ENCODE measurements at places on chromosomes 3 and 15.

DNA sequence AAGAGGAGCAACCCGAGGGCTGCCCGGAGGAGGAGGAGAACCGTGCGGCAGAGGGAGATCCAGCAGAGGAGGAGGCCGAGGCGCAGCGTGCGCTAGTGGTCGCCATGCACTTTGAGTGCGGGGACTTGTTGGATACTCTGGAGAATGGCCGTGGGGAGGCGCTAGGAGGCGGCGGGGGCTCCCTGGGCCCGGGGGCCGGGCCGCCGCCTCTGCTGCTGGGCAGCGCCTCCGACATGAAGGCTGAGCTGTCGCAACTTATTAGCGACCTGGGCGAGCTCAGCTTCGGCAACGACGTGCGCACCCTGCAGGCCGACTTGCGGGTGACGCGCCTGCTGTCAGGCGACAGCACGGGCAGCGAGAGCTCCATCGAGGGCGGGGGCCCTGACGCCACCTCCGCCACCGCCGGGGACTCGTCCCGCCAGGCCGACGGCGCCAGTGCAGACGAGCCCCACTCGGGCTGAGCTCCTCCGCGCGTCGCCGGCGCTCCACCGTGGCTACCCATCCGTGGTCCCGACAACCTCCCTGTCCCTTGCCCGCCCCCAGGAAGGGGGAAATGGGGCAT lies 2.0 kb downstream of the FAM43A start:
- peak; percentile 96 for DNase-seq

DNA sequence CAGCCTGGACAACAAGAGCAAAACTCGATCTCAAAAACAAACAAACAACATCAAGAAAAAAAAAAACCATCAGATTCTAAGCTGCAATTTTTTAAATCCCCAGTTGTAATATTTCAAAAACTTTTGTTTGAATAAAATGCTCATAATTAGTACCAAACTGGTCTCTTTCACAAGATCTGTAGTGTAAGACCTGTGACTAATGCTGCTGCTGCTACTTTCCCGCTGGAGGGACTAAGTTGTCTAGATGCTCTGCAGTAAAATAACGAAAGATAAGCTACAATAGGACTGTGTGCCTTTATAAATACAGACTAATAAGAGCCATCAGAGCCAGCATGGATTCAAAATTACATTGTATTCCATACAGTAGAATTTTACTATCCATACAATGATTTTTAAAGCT lies 45.4 kb downstream of the TM4SF4 start:
- no peak for DNase-seq

- DNase-seq, result no peak
These were observed 15.2 kb downstream of the FSTL1 start for GRCh38 chr3:120435621-120436020.

GRCh38 chr3:127479449-127479848 lies 111.1 kb downstream of the TPRA1 start:
- DNase-seq, result peak; percentile 57

- no peak for DNase-seq
These were observed 9.6 kb downstream of the PLA2G4F start for GRCh38 chr15:42146551-42147430.

DNA sequence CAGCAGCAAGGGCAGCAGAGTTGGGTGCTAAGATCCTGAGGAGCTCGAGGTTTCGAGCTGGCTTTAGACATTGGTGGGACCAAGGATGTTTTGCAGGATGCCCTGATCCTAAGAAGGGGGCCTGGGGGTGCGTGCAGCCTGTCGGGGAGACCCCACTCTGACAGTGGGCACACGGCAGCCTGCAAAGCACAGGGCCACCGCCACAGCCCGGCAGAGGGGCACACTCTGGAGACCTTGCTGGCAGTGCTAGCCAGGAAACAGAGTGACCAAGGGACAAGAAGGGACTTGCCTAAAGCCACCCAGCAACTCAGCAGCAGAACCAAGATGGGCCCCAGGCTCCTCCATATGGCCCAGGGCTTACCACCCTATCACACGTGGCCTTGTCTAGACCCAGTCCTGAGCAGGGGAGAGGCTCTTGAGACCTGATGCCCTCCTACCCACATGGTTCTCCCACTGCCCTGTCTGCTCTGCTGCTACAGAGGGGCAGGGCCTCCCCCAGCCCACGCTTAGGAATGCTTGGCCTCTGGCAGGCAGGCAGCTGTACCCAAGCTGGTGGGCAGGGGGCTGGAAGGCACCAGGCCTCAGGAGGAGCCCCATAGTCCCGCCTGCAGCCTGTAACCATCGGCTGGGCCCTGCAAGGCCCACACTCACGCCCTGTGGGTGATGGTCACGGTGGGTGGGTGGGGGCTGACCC lies 18.8 kb downstream of the SEC61A1 start:
- DNase-seq, result peak; percentile 8

DNA sequence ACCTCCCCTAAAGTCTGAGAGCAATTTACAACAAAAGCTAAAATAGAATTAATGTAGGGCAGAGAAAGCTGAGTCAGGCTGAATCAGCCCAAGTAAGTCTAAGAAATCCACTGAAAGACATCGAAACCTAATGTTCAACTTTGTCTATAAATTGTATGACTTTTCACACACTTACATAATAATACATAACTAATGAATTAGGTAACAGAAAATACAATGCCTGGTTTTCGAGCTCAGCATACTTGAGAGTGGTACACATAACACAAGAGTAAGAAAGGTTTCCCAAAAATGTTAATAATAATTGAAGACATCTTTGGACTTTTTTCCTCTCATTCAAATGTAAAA lies 55.3 kb upstream of the VGLL4 start:
- no peak for DNase-seq

GRCh38 chr3:100545371-100545770 lies 53.0 kb downstream of the TMEM45A start:
- DNase-seq, result no peak

GRCh38 chr3:131568460-131568859 lies 65.7 kb upstream of the MRPL3 start:
- peak; percentile 4 for DNase-seq

- DNase-seq, result no peak
These were observed 832.9 kb upstream of the NR2F2 start for GRCh38 chr15:95497634-95498033.

- no peak for DNase-seq
These were observed 21.0 kb upstream of the CLDN18 start for GRCh38 chr3:137988982-137989381.

DNA sequence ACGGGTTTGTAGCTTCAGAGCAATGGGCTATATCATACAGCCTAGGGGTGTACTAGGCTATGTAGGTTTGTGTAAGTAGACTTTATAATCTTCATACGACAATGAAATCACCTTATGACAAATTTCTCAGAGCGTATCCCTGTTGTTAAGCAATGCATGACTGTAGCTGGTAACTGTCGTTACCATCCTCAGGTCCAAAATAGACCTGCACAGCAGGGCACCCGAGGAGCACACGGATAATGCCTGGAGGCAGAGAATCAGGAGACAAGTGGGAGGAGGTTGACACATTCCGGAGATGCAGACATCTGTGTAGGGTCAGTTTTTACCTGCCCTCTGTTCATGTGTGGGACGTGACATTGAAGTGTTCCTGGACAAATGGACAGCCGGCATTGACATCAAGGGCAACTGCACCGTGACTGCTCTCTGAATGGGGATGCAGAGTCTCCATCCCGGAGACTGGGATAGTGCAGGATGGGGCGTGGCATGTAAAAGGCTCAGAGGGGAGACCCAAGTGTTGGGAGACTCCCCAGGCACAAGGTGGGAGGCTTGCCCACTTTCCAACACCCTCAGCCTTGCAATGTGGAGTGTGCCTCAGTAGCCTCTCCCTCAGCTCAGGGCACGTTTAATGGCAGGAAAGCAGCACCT lies 45.9 kb upstream of the PGPEP1L start:
- no peak for DNase-seq

DNA sequence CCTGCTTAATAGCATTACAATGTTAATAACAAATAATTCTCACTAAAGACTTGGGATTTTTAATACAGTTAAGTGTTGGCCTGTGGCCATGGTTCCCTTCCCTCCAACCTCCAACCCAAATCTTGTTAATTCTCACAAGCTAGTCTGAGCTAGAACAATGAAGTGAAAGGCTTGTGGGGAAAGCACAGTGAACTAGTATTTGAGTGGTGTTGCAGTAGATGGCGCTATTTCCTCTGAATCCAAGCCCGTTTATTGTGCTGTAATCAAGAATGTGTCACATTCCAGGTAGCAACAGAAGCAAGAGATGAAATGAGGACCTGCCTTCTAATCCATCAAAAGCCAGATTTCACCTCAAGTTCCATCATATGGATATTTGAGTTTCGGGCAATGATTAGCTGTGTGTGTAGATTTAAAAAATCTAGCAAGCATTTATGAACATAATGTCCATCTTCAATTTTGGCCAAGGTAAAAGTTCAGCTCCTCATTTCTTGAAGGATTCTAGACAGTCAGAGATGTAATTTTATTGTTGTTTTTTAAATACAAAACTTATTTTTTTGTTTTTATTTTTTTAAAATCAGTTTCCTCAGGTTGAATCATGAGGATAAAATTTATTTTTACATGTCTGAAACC lies 160.7 kb downstream of the SQOR start:
- DNase-seq, result peak; percentile 95

DNA sequence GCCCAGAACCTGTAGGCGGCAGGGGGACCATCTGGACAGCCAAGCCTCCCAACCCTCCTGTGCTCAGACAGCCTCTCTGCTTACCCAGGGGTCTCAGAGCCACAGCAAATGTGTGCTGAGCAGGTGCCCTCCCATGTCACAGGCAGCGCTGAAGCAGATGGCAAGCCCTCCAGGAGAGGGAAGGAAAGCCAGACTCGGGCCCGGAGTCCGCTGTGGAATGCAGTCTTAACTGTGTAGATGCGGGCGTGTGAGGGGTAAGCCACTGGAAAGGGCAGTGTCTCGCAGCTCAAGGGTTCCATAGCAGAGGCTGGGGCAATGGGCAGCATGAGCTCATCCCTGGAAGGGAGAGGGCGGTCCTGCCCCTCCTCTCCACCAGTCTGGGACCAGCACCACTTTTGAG lies 45.6 kb downstream of the UMPS start:
- peak; percentile 95 for DNase-seq

DNA sequence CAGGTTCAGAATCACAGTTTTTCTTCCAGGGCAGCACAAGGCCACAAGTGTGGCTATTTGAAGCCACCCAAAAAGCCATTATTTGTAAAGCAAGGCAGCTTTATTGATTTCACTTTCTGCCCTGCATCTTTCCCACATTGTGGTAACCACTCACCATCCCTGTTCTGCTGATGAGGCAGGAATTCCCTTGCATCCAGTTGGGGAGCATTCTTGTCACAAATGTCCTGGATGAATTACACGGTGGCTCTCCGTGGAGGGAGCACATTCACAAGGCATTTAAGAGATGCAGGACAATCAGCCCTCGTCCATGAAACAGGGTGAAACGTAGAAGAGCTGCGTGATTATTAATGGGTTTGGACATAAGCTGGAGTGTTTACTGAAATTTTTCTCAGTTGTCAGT lies 111.2 kb downstream of the APBA2 start:
- DNase-seq, result no peak

GRCh38 chr3:124014366-124014942 lies 22.5 kb upstream of the ROPN1 start:
- peak; percentile 91 for DNase-seq

DNA sequence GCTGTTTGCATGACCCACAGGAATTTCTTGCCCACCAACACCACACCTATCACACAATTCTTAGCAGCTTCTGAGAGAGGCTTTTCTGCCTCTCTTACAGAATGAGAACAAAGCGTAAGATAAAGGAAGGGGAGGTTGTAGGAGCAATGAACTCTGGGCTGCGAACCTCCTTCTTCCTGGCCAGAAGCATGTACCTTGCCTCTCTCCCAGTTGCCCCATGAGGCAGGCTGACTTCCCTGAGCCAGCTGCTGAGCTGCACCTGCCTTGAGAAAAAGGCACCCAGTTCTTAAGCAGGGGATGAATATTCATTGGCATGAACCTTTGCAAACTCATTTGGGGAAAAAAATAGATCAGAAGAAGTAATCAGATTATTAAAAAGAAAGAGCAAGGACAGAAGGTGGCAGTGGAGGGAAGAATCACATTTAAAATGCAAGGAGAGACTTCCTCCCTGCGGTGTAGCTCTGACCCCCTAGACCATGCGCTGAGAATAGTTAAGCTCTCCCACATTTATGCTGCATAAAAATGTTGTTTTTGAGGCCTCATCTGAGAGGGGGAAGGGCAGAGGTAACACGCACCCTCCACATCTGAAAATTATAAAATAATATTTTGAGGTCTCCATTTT lies 304.8 kb downstream of the EPHB1 start:
- no peak for DNase-seq

- no peak for DNase-seq
These were observed 569.0 kb downstream of the TUSC7 start for GRCh38 chr3:117278424-117279190.

- DNase-seq, result peak; percentile 24
These were observed 54.3 kb downstream of the OXNAD1 start for GRCh38 chr3:16319307-16319706.

- no peak for DNase-seq
These were observed 7.3 kb downstream of the ILDR1 start for GRCh38 chr3:122014741-122015140.

GRCh38 chr3:172537507-172538158 lies 14.4 kb upstream of the TNFSF10 start:
- no peak for DNase-seq

GRCh38 chr15:63677778-63678177 lies 80.6 kb downstream of the FBXL22 start:
- no peak for DNase-seq

GRCh38 chr15:41606997-41607396 lies 48.0 kb downstream of the TYRO3 start:
- DNase-seq, result peak; percentile 8

DNA sequence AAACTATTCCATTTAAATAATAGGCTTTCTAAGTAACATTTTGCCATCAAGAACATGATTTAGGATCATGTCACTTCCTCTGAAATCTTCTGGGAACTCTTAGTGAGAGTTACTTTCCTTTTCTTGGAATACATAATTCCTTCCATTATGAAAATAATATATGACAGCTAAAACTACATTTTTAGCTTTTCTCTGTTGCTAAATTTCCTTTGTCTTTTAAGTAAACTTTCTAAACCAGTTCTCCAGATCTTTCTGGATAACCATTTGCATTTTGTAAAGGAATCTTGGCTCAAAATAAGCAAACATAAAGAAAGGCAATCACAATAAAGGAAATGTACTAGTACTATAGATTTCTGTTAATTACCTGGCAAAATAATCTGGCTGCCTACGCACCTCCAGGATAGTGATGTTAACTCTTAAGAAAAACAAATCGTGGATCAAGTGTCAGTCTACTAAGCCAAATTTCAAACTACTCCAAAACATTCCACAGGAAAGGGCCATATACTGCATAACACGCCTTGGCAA lies 165.7 kb downstream of the ZNF385D start:
- no peak for DNase-seq

GRCh38 chr15:71747128-71748083 lies 62.9 kb upstream of the NR2E3 start:
- DNase-seq, result no peak

DNA sequence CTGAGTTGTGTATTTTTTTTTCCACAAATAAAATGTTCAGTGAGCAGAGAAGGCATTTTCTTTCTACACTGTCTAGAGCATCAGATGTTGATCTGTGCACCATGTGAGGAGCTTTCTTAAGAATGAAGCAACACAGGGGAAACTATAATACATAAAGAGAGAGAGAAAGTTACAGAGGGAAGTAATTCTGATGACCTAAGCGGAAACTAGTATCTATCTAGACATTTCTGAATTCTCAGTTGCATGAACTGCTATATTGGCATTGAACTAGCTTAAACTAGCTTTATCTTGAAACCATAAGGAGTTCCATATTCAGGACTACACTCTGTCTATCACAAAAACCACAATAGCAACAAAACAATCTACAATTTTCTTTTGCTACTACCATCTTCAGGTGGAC lies 822.4 kb downstream of the VGLL3 start:
- DNase-seq, result no peak

All from NCI-H524 (cell line).